ENCODE measurements at places on chromosomes 6 and 20.

DNA sequence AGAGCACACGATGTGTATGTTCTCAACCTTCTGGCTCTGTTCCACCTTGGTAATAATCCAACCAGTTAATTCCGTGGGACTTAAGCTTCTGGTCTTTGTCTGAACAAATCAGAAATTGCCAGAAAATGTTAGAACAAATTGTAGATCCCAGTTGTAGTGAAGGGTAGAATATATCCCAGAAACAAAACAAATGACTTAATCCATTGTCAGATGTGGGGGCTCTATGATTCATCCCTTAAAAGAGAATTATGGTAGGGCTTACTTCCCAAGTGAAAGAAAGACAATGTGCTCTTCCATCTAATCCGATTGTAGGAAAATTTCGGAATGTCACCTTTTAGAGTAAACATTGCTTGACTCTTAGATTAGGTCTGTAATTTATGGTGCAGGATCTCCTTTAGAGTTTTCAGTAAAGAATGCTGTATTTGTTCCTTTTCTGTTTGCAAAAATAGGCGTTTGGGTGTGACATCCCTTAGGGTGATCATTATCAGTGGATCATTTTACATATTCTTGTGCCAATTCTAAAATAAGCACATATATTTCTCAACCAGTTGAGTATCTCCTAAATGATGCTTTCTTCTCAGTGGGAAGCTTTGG, 234.5 kb upstream of the ZNF217 start:
- peak; percentile 100 for DNase-seq

DNA sequence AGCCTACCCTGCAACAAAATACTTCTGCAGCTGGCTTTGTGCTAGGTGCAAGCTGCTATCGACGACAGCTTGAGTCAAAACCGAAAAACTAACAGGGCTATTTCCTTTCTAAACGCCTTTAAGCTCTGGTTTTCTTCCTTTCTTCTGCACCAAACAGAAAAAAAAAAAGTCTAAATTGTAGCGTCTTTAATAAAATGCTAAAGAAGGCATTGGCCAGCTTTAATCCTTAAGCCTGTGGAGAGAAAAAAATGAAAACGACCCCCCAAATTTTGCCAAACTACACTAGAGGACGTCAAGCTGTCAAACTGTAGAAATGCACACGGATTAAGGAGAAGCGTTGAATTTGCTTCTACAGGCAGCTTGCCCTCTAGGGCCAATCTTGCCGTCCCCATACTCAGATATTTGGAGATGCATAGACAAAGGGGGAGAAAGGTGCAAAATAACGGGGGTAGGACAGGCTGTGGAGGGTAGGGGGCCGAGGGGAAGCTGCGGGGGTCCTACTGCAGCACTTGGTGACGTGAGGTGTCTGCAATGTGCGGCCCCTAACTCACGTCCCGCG, 1.4 kb upstream of the NRN1 start:
- DNase-seq, result no peak

DNA sequence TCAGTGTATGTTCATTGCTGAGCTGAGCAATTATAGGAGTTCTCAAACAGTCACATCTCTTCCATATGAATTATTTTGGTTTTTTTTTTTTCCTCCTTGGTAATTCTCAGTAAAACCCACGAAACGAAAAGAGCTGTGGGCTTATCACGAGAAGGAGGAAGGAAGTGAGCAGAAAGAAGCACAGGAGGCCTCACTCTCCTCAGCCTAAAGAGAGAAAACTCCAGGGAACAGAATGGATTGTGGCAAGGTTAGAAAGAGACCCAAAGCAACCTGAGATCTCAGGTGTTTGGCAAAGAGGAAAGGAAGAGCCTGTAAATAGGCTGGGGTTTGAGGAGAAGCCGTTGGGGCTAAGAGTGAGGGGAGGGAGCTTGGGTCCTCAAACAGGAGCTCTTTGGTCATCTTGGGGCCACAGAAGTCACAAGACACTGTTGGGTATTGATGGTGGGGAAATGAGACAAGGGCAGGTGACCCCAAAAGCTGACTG, 67.8 kb upstream of the CITED2 start:
- no peak for DNase-seq

DNA sequence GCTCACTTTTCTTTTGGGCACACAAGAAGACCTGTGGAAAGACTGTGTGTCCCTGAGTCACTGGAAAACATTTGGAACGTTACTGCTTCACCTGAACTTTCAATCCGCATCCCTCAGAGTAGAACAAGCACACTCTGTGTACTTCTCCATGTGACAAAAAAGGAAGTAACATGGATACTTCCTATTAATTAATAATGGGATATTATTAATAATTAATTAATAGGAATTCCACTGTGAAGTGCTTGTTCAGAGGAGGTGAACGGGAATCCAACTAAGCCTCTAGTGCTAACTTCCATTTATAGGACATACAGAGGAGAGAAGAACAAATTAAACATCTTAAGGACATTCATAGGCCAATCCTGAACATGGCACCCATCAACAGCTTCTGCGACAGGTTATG, 407.8 kb downstream of the SYNE1 start:
- no peak for DNase-seq

DNA sequence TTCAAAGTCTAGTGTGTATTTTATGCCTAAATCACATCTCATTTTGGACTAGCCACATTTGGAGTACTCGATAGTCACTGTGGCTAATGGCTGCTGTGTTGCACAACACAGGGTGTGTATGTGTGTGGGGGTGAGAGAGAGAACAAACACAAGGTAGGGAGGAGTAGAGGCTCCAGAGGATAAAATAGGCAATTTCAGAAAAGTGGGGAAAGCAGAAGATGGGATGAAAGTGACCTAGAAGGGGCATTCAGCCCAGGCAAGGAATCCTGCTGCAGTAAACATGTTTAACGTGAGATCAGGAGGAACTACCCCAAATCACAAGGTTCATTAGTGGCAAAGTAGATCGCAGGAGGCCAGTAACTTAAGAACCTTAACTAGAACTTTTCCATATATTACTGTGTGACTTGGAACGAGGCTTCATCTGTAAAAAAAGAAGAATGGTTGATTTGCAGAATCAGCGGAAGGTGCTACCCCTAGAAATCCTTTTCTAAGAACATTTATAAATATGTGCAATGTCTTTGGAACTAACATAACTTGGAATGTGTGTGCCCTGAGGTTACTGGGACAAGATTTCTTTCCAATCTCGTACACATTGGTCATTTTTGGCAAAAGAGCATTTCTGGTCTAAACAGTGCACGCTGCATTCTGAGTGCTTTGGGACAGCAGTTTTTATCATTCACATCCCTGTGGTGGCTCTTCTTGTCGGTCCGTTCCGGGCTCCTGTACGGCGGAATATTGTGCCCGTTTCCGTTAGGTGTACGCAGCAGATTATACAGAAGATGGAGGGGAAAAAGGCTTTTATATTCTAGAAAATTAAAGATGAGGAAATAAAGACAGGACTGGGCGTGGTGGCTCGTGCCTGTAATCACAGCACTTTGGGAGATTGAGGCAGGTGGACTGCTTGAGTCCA, 2.6 kb downstream of the DUSP22 start:
- no peak for DNase-seq

DNA sequence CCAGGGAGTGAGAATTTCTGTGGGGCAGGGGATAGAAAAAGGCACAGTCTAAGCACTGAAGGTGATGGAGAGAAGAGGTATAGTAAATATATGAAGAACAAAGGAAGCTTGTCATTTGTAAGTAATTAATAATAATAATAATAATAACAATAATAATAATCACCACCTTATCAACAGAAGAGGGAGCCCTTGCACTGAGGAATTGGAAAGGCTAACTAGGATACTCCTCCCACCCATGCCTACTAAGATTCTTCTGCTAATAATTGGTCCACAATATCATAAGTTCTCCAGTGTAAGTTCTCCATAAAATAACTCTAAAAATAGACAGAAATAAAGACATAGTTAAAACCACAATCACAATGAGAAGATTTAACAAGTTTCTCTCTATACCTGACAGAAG, 912 bp upstream of the OR12D3 start:
- peak; percentile 7 for DNase-seq

- peak; percentile 23 for DNase-seq
Observed at GRCh38 chr6:161104966-161105365, 113.4 kb downstream of the MAP3K4 start.

DNA sequence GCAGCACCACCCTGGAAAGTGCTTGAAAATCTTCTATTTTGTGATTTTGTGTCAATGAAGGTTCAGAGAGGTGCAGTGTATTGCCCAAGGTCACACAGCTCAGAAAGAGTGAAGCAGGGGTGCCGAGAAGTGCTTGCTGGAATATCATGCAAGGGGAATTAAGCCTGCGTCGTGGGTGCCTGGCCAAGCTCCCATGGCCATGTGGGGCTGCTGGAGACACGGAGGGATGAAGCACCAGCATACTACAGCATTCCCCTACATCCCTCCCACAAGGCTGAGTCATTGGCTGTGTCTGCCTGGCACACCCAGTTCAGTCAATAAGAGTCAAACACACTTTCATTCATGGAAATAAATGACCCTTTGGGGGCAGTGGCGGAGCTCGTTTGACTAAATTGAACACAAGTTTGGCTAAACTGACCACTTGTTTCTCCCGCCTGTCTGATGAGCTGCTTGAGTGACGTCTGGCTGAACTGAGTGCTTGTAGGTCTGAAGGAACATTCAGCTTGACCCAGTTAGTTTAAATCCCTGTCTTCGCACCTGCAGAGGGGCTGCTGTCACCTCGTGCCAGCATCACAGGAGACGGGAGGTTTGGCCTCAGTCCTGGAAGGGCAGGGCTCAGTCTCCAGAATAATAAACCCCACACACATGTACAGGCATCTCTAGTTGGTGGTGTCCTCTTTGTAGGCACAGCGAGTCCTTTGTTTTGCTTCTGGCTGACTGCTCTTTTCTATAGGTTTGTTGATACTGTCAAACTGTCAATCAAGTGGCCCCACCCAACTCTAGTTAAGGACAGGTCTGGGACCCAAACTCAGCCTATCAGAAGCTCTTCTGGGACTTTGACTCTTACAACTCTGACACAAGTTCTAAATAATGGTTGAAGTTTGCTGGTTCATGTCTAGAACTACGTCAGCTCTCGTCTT, 8.4 kb upstream of the TGM2 start:
- peak; percentile 86 for DNase-seq

GRCh38 chr20:41181567-41181966, 44.2 kb downstream of the PLCG1 start:
- no peak for DNase-seq

GRCh38 chr20:36745234-36745926, 510 bp downstream of the NDRG3 start:
- no peak for DNase-seq

GRCh38 chr6:151294561-151295101, 54.9 kb downstream of the AKAP12 start:
- DNase-seq, result no peak

DNA sequence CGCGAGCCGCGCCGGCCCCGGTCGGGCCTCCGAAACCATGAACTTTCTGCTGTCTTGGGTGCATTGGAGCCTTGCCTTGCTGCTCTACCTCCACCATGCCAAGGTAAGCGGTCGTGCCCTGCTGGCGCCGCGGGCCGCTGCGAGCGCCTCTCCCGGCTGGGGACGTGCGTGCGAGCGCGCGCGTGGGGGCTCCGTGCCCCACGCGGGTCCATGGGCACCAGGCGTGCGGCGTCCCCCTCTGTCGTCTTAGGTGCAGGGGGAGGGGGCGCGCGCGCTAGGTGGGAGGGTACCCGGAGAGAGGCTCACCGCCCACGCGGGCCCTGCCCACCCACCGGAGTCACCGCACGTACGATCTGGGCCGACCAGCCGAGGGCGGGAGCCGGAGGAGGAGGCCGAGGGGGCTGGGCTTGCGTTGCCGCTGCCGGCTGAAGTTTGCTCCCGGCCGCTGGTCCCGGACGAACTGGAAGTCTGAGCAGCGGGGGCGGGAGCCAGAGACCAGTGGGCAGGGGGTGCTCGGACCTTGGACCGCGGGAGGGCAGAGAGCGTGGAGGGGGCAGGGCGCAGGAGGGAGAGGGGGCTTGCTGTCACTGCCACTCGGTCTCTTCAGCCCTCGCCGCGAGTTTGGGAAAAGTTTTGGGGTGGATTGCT, 1.3 kb downstream of the VEGFA start:
- peak; percentile 64 for DNase-seq

- no peak for DNase-seq
Observed at GRCh38 chr20:38065764-38066375, 32.3 kb downstream of the RPRD1B start.

GRCh38 chr6:22910370-22910769, 341.0 kb downstream of the HDGFL1 start:
- DNase-seq, result no peak

- peak; percentile 40 for DNase-seq
Observed at GRCh38 chr6:150925590-150925928, 60.1 kb downstream of the MTHFD1L start.

GRCh38 chr20:59598625-59599310, 5.6 kb upstream of the PHACTR3 start:
- peak; percentile 9 for DNase-seq

- no peak for DNase-seq
Observed at GRCh38 chr6:30312676-30313321, 13.9 kb upstream of the TRIM39 start.

GRCh38 chr20:62030834-62031434, 34.7 kb downstream of the TAF4 start:
- no peak for DNase-seq

- DNase-seq, result no peak
Observed at GRCh38 chr6:41676431-41676830, 38.2 kb downstream of the MDFI start.

GRCh38 chr6:135743476-135743875, 108.0 kb upstream of the PDE7B start:
- DNase-seq, result no peak

GRCh38 chr6:166162599-166163342, 4.9 kb downstream of the TBXT start:
- DNase-seq, result no peak

GRCh38 chr6:130296854-130297253, 69.0 kb upstream of the TMEM200A start:
- DNase-seq, result no peak

- DNase-seq, result no peak
Observed at GRCh38 chr6:150143516-150144293, 861 bp downstream of the PPP1R14C start.

- DNase-seq, result peak; percentile 32
Observed at GRCh38 chr6:137272403-137272802, 53.2 kb upstream of the IFNGR1 start.

- peak; percentile 60 for DNase-seq
Observed at GRCh38 chr20:16517946-16518783, 55.1 kb downstream of the KIF16B start.

DNA sequence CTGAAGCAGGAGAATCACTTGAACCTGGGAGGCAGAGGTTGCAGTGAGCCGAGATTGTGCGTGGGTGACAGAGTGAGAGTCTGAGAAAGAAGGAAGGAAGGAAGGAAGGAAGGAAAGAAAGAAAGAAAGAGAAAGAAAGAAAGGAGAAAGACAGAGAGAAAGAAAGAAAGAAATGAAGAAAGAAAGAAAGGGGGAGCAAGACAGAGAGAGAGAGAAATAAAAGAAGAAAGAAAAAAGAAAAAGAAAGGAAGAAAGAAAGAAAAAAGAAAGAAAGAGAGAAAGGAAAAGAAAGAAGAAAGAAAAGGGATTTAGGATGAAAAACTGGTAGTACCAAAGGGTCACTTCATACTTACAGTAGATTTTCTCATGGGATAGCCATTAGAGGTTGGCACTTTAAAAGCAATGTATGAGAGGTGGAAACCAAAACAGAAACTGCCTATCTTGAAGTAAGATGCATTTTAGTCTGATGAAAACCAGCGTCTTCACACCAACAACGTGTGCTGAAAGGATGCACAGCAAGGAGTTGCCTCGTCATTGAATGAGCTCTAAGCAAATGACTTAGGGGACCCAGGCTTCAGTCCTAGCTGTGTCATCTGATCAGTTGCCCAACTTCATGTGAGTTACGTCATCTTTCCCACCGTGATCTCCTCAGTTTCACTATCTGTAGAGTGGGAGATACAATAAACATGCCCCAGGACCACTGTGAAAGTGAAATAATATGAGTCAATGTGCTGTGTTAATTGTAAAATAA, 133.9 kb upstream of the NEDD9 start:
- no peak for DNase-seq

GRCh38 chr20:45857882-45858216, 435 bp downstream of the ZSWIM3 start:
- DNase-seq, result no peak

Measured in fibroblast of pulmonary artery (primary cell).